ENCODE measurements at places on chromosomes 5 and 9.

DNA sequence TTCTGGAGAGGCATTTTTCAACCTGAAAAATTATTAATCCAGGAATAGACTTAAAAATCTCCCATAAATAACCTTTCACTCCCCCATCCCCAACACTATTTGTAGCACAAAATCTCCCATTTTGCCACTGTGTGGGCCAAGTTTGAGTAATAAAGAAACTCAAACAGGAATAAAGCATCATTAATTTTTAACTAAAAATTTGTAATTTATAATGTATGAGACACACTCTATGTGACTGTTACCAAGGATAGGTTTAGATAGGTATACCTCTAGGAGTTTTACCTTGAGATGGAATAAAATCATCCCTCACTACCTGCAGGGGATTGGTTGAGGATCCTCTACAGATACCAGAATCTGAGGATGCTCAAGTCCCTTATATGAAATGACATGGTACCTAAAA, 30.1 kb downstream of the CHD1 start:
- DNase-seq, result no peak

- no peak for DNase-seq
Observed at GRCh38 chr9:116100711-116101121, 52.9 kb upstream of the PAPPA start.

- no peak for DNase-seq
Observed at GRCh38 chr5:1112596-1113331, 901 bp upstream of the SLC12A7 start.

GRCh38 chr5:180592176-180592575, 877 bp upstream of the SCGB3A1 start:
- no peak for DNase-seq

DNA sequence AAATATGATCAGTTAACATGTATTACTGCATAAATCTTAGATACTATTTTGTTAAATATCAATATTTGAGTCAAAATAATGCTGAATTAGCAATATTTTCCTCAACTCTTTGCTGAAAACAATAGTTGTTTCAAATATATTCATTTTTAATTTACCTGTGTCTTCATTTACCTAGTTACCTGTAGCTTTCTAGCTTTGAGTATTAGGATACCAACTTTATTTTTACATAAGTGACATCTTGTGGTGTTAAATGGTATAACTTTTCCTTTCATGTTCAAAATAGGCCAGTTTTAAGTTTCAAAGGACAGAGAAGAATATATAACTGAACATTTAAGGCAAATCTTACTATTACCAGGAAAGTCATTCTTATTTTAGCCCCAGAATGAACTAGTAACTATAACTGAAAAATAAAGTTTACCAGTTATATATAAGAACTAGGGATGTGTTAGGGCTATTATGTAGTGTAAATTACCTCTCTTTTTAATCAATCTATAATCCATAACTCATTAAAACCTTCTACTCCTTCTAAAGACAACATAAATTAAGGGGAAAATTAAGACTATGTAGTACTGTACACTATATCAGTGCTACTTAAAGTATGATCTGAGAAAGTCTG, 25.3 kb downstream of the AP3B1 start:
- DNase-seq, result no peak

DNA sequence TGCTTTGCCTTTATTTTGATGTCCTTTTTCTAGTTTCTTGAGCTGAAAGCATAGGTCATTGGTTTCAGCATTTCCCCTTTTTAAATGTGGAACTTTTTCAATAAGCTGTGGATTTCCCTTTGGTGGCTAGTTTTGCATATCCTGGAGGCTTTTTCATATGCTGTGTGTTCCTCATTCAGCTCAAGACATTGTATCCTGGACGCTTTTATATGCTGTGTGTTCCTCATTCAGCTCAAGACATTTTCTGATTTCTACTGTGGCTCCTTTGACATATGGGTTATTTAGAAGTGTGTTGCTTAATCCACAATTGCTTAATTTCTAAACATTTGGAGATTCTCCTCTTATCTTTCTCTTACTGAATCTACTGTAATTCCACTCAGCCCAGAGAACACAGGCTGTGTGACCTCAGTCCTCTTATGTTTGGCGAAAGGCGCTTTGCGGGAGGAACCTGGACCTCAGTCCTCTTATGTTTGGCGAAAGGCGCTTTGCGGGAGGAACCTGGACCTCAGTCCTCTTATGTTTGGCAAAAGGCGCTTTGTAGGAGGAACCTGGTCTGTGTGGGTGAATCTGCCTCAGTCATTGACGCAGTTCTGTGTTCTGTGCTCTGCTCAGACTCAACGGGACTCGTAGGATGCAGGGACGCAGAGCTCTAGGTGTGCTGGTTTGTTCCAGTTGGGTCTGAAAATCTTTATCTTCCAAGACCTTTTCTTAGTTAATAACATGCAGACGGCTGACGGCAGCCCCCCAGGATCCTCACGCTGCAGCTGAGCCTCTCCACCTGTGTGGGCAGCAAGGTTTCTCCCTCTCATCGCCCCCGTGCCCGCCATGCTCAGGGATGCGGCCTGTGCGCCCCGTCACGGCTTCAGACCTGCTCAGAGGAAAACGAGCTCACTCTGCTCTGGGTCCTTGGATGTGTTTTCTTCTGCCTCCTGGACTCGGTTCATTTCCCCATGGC, 6.0 kb upstream of the SLC9A3 start:
- DNase-seq, result no peak

DNA sequence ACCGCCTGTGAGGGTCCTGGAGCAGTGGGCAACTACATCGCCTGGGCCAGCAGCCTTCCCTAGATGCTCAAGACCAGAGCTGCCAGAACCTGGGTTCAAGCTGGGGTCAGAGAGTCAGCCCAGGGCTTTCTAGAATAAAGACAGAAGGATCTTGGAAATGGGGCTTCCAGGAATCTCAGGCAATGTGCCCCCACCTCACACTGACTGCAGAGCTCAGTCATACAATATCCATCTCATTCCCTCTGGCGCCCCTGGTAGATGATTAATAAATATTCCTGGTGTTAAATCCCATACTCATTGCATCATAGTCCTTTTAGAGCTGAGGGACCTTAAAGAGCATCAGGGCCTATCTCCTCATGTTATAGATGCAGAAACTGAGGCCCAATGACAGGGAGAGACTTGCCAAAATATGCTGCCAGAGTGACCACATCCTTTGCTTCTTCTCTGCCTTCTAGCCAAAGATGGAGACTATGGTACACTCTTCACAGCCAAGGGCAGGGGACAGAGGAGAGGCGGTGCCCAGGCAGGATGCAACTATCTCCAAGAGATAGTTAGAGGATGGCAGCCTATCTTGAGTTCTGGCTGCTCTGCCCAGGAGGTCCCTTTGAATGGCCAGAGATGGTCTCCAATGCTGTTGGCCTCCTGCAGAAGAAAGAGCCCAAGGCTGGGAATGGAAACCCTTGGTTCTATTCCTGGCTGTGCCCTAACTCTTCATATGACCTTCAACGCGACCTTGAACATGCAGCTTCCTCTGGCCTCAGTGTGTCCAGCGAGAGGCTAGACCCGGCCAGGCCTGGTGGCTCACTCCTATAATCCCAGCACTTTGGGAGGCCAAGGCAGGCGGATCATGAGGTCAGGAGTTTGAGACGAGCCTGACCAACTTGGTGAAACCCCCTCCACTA, 36.2 kb upstream of the IL17B start:
- DNase-seq, result no peak

DNA sequence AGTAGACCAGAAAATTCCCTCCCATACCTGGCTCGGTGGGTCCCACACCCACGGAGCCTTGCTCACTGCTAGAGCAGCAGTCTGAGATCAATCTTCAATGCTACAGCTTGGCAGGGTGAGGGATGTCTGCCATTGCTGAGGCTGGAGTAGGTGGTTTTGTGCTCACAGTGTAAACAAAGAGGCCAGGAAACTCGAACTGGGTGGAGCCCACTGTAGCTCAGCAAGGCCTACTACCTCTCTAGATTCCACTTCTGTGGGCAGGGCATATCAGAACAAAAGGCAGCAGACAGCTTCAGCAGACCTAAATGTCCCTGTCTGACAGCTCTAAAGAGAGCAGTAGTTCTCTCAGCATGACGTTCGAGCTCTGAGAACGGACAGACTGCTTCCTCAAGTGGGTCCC, 5.6 kb upstream of the GZMA start:
- no peak for DNase-seq

DNA sequence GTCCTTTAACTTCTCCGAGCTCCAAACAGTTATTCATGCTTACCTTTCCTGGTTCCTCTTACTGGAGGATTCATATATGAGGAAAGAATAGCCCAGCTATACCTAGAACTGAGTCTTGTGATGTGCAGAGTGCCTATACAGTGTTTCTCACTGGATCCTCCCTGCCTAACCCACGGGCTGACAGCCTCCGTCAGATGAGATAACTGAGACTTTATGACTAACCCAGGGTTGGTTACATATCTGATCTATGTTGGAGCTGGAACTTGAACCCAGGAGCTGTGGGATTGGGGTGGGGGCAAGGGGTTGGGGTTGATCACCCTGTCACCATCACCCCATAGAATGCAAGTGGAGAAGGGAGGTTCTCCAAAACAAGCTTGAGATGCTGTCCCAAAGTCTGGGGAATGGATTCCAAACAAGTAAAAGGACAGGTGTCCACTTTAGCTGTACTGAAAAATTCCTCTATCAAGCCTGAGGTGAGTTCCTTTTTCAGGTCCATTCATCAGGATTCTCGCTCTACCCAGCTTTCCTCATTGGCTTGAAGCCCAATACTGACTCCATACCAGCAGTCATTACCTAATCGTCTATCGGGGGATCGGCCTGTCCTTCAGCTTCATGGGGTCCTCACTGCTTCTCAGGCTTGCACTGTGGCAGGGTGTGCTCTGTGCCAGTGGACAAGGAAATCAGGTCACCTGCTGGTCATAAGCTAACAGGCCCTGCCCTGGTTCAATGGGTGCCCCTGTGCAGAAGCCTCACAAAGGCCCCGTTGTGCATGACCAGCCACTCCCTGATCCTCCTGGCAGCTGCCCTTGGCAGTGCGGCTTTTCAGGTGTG, 100.6 kb downstream of the ARHGAP26 start:
- no peak for DNase-seq

DNA sequence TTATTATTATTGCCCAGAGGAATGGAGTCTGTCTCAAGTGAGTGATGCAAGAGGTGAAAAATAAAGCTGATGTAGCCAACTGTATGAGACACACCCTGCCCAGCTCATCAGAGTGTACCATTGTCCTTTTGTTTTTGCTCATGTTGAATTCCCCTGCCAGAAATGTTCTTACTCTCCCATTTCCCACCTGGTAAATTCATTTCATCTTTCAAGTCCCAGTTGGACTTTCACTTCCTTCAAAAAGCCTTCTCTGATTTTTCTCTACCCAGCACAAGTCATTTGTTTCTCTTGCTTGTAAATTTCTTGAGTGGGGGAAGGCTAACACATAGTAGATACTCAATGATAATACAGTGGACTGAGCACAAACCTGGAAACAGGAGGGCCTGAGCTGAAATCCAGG, 394.5 kb upstream of the ZNF462 start:
- DNase-seq, result no peak

GRCh38 chr9:113580041-113580953, 116.8 kb downstream of the RGS3 start:
- no peak for DNase-seq

DNA sequence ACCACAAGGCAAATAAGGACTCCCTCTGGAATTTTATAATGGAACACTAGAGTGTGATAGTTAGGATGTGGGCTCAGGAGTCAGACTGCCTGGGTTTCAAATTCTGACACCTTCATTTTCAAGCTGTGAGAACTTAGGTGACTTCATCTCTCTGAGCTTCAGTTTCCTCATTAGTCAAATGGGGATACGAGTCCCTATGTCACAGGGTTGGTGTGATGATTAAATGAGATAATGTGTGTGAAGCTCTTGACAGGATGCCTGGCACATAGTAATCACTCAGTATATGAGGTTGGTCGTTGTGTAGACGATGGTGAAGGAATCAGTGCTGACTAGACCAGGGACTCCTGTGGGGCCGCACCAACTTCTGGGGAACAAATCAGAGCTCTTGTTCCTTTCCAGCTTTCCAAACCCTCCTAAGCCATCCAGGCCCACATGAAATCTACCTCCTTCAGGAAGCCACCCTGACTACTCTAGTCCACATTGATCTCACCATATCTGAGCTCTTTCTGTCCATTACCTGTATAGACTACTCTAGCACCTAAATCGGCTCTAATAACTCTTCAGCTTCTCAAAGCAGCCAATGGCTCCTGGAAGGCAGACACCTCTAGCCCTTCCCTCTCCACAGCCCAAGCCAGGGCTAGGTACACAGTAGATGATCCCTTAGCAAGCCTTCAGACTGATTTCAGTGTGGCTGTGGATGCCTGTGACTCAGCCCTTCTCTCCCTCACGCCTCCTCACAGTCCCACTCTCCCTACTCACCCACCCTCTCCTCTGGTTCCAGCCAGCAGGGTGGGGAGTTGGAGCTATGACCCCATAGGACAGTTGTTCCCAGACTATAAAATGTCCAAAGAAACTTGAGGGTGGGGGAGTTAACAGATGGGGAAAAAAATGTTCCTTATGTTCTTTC, 2.5 kb upstream of the TCF7 start:
- DNase-seq, result no peak

DNA sequence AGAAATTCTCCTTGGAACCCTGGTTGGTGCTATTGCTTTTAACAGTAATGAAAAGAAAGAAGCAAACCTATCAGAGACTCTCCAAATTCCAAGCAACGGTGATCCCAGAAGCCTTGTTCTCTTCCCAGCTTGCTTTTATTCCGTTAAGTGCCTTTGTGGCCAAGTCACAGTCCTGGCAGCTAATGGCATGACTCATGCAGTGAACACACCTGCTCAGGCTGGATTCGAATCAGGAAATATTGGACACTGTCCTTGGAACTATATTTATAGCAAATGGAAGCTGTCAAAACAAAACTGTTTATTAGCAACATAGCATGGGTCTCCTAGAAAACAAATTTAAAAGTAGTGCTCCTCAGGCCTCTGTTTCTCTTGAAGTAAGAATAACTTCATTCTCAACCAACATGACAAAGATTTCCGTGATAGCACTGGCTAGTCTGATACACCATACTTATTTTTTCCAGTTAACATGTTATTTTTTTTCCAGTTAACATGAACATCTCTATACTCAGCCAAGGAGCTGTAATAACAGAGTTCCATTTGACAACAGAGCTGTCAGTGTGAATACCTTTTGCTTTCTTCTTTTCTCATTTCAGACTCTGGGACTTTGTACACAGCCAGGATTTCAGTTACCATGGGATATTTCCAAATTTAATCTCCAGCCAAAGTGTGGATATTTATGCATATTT, 502.4 kb downstream of the GADD45G start:
- no peak for DNase-seq

DNA sequence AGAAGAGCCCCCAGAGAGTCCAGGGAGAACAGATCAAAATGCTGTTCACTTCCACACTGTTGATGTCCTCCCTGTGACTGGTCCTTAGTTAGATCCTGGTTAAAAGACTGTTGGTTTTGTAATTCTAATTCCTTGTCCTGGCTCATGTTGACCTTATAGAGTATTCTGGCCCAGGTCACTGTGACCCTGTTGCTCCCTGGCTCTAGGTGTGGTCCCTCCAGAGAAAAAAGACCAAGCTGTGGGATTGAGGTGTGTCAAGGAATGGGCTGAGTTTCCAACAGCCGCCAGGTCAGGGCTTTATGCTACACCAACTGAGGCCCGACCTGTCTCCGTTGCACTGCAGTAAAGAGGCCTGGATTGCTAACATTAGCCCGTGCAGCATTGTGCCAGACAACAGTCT, 241.0 kb upstream of the MSX2 start:
- DNase-seq, result no peak

- no peak for DNase-seq
Observed at GRCh38 chr5:119368238-119368630, 12.4 kb downstream of the TNFAIP8 start.

GRCh38 chr5:14598225-14598624, 16.6 kb downstream of the OTULINL start:
- DNase-seq, result no peak

GRCh38 chr5:65262096-65262495, 219.6 kb downstream of the ADAMTS6 start:
- DNase-seq, result no peak

- no peak for DNase-seq
Observed at GRCh38 chr5:42756606-42757601, at the start of gene CCDC152. TSS of gene CCDC152 (plus strand) at chr5:42756818. CDS start at chr5:42759122, 2,304 bp downstream.
